ENCODE measurements at places on chromosomes 13 and 19. TPM values are rescaled to one million over a fixed set of nuclear protein-coding genes. Genes with fewer than 3 reads are reported as not detected.
A peak's percentile ranks its signal among the peaks of the same experiment; 100 is the strongest.

GRCh38 chr13:31301119-31301518, 101.3 kb downstream of the B3GLCT start:
- DNase-seq, result no peak

- DNase-seq, result no peak
Observed at GRCh38 chr19:57075801-57076492, 43.8 kb upstream of the USP29 start.

PTH2 gene
- not detected for total RNA-seq

- no peak for DNase-seq
Observed at GRCh38 chr19:30169196-30169900, 202.8 kb upstream of the ZNF536 start.

DNA sequence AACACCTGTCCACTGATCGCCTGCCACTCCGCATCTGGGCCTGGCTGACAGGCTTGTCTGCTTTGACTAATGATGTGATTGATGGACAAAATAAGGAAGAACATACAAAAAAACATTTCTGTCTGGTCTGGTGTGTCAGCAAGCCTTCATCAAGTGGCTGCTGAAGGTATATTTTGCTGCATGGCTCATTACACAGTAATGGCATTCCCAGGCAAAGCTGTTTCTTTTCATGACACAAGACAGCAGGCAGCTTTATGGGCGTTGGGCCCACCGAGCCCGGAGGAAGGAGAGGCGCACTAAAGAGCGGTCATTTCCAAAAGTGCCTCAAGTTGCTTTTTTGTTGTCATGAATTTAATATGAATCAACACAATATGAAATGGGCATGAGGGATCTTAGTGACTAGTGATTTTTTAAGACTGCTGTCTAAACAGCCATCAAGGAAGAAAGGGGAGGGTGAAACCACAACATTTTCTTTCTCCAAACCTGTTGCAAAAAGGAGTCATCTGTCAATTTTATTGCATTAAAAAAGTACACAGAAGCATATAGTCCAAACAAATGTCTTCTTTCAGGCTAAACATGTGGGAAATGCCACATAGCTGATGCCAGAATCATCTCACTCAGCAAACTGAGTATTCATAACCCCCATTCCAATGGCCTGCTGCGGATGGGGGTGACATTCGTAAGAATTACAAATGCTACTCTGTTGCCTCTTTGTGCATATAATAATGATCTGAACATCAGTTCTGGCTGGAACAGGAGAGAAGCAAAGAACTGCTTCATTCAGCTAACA, 476.6 kb downstream of the ZNF536 start:
- no peak for DNase-seq

SPACA4 gene
- total RNA-seq, result not detected

GRCh38 chr13:58992478-58993042, 1171.2 kb downstream of the DIAPH3 start:
- no peak for DNase-seq

DNA sequence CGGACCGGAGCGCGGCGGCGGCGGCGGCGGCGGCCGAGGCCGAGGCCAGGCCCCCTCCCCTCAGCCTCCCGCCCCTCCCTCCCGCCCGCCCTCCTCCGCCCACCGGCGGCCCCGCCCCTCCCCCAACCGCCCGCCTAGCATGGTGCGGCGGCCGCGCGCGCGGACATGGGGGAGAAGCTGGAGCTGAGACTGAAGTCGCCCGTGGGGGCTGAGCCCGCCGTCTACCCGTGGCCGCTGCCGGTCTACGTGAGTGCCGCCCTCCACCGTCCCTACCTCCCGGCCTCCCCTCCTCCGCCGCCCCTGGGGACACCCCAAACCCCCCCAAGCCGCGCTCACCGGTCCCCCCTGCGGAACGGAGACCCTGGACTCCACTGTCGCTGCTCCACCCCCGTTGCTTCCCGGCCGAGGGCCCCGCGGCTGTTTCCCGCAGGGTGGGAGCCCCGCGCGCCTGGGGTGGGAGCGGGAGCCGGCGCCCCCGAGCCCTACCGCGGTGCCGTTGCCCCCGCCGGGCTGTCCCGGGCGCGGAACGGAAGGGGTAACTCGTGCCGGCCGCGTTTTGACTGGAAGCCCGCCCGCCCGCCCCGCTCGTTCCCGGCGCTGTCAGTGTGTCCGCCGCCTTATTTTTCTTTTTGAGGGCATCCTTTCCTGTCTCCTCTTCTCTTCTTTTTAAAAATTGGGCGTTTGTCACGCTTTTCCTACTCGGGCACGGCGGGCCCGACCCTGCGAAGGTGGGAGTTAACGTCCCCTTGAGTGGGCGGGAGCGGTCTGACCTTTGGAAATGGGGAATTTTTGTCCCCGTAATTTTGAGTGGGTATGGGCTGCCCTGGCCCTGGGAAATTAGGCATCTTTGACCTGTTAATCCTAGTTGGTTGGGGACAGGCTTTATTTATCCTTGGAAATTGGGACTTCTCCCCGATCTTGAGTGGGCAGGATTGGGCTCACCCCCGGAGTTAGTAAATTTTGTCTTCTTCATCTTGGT, 576 bp downstream of the DOT1L start:
- DNase-seq, result peak; percentile 59

DNA sequence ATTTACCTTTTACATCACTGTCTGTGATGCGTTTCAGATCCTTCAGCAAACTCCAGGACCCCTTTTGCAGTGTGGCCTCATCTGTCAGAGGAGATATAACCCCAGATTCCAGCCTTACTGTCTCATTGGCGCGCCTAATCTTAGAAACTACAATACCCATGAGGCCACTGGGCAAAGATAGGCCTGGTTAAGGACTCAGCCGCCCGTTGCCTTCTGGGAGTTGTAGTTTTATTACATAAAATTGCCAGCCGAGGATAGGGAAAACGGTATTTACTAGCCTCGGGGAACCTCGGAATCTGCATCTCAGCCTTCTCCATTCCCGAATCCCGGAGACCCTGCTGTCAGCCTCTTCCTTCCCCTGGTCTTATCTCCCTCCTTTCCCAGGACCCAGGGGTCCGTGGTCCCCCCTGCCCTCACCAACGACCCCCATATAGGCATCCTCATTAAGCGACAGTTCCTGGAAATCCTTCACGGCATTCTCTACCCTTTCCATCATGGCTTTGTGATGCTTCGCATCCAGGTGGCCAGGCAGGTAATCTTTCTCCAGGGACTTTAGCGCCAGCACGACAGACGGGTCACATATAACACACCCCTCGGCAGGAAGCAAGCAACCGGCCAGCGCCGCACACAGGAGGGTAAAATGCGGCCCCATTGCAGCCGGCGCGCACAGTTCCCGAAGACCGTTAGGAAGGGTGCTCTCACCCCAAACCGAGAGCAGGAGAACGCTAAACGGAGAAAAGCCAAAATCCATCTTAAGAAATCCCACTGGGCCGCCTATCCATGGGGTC, 1.3 kb downstream of the IZUMO1 start:
- DNase-seq, result peak; percentile 63

CYP4F3 gene
- not detected for total RNA-seq

DNA sequence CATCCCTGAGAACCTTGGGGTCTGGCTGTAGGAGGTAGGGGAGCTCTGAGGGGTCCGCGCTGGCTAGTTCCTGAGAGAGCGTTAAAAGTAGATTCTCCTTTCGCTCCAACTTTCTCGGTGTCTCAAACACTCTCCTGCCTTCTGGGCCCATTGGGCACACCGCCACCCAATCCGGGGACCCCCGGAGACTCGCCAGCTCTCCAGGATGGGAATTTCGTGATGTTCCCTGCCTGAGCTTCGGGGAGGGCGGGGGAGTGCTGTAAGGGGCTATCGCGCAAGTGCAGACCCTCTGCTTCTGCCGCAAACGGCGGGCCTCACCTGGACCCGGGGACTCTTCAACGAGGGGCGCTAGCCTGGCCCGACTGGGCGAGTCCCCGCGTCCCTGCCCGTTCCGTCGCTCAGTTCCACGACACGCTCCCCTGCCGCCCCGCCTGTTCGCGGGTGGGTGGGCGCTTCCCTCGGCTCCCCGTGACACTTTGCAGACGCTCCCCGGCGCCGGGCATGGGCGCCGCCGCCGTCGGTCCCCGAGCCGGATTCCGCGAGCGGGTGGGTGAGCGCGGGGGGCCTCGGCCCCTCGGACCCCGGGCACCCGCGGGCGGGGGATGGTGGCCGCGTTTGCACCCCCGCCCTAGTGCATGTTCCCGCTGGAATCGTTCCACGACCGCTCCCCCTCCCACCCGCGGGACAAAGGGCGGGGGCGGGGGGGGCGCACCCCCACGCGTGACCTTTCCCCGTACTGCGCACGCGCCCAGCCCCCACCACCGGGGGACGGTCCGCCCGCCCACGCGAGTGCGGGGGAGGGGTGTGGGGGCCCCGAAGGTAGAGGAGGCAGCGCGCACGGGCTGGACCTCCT, at the start of gene CCDC106:
Gene CCDC106, plus strand, starts transcription at position 481 of the 853 bp plus-strand sequence. CDS start 835 bp downstream, outside the sequence.
- peak; percentile 43 for DNase-seq

- DNase-seq, result peak; percentile 68
Observed at GRCh38 chr13:94419304-94419924, 60.1 kb downstream of the DCT start.

ZNF473 gene
- 9.0 TPM for total RNA-seq

SYNE4 gene
- 2.9 TPM for total RNA-seq

DNA sequence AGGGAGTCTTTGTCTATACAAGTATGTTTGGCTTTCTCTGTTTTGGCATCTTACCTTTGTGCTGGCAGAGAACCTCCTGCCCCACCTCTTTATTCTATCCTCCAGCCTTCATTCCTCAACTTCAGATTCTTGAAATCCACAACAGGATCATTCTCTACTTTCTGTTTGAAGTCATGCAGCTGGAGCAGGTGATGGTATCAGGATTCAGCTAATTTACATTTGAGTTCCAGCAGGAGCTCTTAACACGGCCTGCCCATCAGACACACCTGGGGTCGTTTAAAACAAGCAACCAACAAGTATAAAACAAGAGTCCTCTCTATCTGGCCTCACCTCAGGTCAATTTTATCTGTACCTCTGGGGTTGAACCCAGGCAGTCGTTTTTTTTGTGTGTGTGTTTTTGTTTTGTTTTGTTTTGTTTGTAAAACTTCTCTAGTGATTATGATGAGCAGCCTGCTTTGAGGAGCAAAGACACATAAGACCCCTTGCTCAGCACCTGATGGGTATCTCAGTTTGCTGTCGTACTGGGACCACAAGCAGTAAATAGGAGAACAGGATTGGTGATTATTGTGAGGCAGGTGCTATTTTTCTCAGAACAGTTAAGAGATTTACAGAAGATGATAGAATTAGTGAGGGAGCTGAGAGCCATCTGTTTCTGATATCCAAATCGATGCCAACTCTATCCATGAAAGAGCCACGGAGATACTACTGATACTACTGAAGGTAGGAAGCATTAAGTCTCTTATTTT, 78.4 kb downstream of the GPC6 start:
- no peak for DNase-seq

- DNase-seq, result no peak
Observed at GRCh38 chr13:81676008-81676407, 1335.1 kb upstream of the SPRY2 start.

- DNase-seq, result no peak
Observed at GRCh38 chr13:64074971-64075474, 2659.4 kb upstream of the PCDH20 start.

- peak; percentile 10 for DNase-seq
Observed at GRCh38 chr19:16202320-16203255, 4.9 kb downstream of the AP1M1 start.

MRPL54 gene
- 65.2 TPM for total RNA-seq

ASPDH gene
- not detected for total RNA-seq

- DNase-seq, result no peak
Observed at GRCh38 chr13:100594731-100595130, 6.1 kb upstream of the GGACT start.

DNA sequence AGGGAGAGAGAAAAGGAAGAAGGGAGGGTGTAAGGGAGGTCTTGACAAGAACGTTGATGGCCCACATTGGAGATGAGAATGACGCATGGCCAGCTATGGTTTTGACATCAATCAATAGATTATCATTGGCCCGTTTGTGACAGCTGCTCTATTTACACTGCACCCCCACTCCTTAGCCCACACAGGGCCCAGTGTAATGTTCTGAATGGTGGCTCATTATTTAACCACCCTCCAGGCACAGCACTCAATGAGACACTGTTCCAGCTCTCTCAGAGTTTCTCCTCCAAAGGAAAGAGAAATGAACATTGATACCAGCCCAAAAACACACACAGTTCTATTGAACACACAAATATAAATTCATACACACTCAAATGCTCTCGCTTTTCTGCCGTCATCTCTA, 173.0 kb upstream of the IPO5 start:
- no peak for DNase-seq

TBXA2R gene
- total RNA-seq, result 0.36 TPM

GRCh38 chr13:44507639-44508038, 68.5 kb downstream of the TSC22D1 start:
- DNase-seq, result no peak

DNA sequence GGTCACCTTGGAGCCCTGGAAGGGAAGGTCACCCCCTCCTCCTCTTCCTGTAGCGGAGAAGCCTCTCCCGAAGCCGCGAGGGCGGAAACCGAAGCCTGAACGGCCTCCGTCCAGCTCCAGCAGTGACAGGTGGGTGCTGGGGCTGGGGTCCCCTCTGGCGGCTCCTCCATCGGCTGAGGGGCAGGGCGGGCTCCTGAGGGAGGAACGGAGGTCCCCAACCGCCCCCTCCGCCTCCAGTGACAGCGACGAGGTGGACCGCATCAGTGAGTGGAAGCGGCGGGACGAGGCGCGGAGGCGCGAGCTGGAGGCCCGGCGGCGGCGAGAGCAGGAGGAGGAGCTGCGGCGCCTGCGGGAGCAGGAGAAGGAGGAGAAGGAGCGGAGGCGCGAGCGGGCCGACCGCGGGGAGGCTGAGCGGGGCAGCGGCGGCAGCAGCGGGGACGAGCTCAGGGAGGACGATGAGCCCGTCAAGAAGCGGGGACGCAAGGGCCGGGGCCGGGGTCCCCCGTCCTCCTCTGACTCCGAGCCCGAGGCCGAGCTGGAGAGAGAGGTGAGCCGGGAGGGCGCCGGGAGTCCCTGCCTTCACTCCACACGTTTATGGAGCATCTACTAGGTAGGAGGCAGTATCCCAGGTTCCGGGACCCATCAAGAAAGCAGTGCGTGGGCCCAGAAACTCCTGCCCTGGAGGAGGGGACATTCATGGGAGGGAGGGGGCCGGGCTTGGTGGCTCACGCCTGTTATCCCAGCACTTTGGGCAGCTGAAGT, 22.0 kb downstream of the HDGFL2 start:
- no peak for DNase-seq

- peak; percentile 77 for DNase-seq
Observed at GRCh38 chr13:76886292-76887075, at the start of gene KCTD12. KCTD12 (minus strand) TSS chr13:76886405; CDS start chr13:76886148, 257 bp downstream.

- peak; percentile 12 for DNase-seq
Observed at GRCh38 chr19:10927730-10928562, 493 bp downstream of the YIPF2 start.

MEIOSIN gene
- total RNA-seq, result not detected
